ENCODE measurements at places on chromosomes 3 and 15.

- peak; percentile 76 for DNase-seq
Observed at GRCh38 chr3:42398080-42398479, 12.3 kb downstream of the LYZL4 start.

DNA sequence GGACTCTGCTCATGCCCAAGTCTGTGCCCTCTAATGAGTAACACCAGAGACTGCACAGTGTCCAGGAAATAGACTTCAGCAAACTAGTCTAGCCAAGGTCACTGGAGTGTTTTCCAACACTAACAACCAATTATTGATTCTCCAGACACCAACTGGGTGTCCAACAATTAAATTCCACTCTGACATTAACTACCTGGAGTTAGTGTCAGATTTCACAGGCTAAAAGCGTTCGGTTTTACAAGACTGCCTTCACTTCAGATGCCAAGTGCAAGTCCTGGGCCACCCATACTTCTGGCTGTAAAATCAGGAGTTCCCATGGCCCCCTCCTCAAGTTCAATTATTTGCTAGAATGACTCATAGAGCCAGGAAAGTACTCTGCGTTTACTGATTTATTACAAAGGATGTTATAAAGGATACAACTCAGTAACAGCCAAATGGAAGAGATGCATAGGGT is 20.8 kb upstream of the CFAP161 start:
- no peak for DNase-seq

GRCh38 chr15:73989001-73989798 is 2.9 kb downstream of the STOML1 start:
- no peak for DNase-seq

DNA sequence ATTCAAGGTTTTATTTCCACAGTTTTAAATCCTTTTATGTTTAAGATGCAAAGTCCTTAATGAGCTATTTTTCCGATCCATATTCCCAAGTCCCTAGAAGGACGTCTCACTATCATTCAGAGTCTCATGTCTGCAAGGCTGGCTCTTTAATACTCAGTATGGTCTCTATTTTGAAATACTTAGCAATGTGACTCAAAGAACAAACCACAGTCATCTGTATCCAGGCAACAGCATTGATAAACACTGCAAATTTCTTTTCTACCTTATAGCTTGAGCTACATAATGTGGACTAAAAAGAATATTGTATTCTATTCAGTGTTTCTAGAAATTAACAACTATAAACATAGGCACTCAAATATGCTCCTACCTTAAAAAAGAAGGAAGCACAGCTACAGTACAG is 588.3 kb upstream of the NAALADL2 start:
- no peak for DNase-seq

DNA sequence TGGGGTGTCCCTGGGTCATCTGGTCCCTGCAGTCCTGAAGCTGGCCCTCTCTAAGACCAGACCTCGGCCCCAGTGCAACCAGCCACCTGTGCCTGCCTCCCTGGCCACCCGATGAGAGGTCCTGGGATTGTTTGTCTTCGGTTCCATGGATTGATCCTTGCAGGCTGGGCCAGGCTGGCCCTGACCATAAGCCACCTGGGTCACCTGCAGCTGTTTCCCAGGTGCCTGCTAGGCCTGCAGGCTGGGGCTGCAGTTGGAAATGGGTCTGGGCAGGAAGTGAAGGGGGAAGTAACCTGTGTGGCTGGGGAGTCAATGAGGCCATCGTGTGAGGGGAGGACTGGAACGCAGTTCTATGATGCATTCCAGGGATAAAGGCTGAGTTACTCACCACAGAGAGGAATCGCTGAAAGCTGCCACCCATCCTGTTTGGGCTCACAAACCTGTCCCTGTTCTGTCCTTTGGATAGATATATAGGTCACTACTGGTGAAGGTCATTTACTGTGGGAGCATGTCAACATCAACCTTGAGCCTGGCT is 30.9 kb upstream of the VPS8 start:
- DNase-seq, result no peak

- DNase-seq, result no peak
Observed at GRCh38 chr3:11364181-11364580, 92.0 kb downstream of the ATG7 start.

DNA sequence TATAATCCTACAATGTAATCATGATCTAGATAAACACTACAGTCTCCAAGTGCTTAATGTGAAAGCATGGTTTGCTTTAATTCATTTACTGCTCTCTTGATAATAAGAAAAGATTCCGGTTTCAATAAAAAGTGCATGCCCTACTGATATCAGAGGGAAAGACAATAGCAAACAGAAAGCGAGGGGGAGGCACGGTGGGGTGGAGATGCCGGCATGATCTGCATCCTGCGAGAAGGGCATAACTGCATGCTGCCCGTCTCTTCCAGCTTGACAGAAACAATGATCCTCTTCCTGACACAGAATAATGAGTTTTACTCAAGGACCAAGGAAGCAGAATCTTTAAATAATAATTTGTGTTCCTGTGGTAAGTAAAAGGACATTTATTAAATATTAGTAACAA is 51.7 kb downstream of the GOLIM4 start:
- DNase-seq, result no peak

DNA sequence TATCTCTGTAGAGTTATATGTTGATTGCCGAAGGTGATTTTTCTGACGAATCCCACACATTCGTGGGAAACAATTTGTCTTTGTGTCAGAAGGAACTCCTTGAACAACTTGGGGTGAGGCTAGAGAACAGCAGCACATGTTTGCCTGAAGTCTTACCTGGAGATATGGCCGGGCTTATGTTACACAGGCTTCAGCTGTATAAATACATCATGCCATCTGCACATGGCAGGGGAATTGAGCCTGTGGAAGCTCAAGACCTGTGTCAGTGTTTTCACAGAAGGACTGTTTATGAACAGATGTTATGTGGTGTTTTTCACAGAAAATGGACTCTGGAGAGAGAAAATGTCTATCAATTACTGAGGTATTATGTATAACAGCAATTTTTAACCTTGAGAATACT is 203.6 kb upstream of the MDFIC2 start:
- no peak for DNase-seq

- DNase-seq, result no peak
Observed at GRCh38 chr3:63032881-63033280, 157.7 kb upstream of the CADPS start.

DNA sequence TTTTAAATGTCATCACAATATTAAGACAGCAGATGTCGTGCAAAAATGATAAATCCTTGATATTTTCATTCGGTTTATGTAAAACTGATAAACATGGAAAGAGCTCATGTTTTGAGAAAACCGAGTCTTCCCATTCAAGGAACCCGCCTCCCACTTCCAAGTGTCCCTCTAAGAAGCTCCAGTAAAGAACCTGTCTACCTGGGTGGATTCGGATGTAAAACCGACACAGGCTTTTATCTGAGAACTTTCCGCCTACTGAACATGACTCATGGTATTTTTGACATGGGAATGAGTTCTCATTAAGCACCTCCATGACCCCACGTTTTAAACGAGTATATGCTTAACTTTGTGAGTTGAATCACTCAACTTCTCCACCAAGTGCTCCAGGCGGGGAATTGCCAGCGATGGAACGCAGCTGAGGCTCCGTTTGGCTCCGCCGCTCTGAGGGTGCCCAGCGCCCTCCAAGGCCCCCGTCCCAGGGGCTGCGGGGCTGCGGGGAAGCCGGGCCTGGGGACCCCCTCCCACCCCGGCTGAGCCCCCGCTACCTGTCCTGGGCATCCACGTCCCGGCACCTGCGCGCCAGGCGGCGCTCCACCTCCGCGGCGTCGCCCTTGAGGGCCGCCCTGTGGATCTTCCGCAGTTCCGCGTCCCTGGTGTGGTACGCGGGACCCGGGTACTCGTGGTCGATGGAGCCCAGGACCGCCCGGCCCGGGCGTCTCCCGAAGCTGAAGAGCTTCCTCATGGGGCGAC is 119.9 kb downstream of the LMLN start:
- peak; percentile 17 for DNase-seq

DNA sequence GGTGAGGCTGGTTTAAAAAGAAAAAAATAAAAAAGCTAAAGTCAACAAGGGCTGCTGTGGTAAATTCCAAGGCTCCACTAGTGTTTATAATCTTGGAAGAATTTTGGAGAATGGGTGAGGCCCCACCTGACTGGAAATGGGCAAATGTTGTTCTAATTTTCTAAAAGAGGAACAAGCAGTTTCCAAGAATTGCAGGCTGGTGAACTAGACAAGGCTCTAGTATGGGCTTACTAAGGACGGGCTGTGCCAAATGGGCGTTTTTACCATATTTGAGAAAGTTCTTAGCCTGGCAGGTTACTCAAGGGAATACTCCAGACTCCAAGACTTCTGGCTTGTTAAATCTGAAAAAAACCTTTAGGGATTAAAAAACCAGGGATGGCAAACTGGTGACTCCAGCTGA is 67.0 kb upstream of the ABHD2 start:
- DNase-seq, result no peak

DNA sequence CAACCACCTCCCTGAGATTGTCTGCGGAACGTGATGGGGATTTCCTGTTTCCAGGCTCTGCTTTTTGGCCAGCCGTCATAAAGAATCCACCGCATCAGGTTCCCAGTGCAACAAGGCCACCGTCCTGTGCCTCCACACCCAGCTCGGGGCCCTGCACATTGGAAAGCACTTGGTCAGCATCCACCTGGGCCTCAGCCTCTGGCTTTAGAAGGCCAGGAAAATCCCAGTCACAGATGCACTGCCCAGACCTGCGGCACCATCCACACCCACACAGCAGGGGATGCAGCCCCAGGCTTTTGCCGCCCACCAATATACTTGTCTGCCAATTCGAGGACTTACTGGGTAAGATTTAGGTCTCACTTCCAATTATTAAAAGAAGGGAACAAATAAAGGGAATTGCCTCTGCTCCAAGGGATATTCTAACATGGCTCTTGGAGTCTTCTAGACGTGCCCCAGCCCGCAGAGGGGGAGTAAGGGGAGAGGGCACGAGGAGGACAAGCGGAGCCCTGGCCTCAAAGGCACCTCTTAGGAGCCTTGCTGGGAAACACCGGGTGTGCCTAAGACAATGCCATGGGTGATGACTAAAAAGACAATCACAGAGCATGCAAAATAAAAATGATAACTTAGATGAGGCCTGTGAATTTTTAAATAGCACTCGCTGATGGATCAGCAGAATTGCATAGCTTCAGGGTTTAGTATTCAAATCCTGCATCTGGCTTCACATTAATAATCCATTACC is 169.2 kb downstream of the FOXP1 start:
- DNase-seq, result no peak

GRCh38 chr3:178369811-178370210 is 166.4 kb upstream of the KCNMB2 start:
- no peak for DNase-seq

DNA sequence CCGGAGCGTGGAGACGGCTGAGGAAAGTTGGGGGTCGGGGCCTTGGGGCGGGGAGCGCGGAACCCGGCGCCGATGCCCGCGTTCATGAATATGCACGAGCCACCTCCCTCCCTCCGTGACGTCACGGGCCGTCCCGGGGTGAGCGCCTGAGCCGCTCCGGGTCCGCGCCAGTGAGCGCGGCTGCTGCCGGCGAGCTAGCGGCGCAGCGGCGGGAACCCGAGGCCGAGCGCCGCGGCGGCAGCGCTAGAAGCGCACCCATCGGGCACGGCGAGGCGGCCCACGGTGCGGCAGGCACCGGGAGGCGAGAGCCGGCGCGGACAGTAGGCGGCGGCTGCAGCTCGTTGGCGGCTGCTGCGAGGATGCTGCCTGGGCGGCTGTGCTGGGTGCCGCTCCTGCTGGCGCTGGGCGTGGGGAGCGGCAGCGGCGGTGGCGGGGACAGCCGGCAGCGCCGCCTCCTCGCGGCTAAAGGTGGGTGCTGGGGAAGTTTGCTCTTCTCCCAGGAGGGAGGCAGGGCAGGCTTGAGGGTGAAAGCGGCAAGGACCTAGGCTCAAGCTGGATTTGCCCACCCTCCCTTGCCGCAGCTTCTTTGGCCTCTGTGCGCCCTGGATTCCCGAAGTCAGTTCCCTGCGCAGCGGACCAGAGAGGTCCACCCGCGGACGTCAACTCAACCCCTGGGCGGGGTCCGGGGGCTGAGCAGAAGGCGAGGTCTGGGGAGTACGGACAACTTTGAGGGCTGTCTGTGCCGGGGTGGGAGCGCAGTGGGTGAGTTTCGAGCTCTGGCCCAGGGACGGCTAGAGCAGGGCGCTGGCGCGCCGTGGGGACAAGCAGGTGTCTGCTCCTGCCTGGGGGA is at the start of gene CLSTN2:
Gene CLSTN2, plus strand, starts transcription at position 170 of the 850 bp plus-strand sequence.
- DNase-seq, result peak; percentile 78

- DNase-seq, result no peak
Observed at GRCh38 chr3:123084192-123084591, 17.4 kb downstream of the PDIA5 start.

- DNase-seq, result no peak
Observed at GRCh38 chr3:178195824-178196223, 340.4 kb upstream of the KCNMB2 start.

DNA sequence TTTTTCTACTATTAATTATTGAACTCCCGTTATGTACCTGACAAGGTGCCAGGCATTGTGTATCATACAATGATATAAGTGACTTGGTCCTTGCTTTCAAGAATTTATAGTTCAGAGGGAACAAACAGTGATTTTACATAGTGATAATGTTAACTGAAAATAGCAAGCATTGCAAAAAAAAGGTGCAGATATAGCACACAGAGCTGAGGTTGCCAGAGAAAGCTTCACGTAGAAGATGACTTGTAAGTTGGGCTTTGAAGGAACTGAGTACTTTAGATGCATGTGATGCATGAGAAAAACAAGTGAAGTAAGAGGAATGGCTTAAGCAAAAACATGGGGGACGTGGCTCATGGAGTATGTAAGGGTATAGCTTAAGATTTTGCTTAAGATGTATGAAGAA is 584.5 kb downstream of the NAALADL2 start:
- no peak for DNase-seq

DNA sequence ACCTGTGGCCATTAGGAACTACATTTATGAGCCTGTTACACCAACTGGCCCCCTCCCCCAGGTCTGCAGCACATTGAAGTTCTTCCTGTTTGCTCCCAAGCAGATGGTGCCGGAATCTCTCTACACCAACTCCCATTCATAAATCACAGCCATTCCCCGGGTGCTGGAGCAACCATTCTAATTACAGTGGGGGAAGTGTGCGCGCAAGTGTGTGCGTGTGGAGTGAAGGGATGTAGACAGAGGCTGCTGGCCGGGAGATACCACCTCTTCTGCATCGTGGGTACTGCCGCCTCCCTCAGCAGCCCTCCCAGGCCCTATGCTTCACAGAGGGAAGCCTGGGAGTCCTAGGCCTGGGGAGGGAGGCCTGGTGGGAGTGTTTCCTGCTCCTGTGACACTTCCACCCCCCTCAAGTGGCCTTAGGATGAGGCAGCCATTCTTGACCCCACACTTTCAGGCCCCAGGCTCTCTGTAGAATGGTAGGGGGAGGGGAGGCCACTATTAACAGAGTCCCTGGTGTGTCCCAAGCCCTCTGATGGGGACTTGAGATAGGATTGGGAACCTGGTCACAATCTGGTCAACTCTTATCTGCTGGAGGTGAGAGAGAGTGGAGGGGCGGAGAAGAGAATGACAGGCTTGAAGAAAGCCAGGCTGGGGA is 69.1 kb downstream of the MAGEF1 start:
- DNase-seq, result no peak

- no peak for DNase-seq
Observed at GRCh38 chr3:100087198-100087597, 27.1 kb downstream of the FILIP1L start.

- no peak for DNase-seq
Observed at GRCh38 chr3:56137415-56137814, 330.9 kb downstream of the ERC2 start.

Measured in WERI-Rb-1 (cell line).